Adrenal gland (tissue), 19 donors: ENCODE measurements at places on chromosomes 6 and 20. TPM values are rescaled to one million over a fixed set of nuclear protein-coding genes. Genes with fewer than 3 reads are reported as not detected.
A peak's percentile ranks its signal among the peaks of the same experiment; 100 is the strongest.

GRCh38 chr6:169253337-169254238 is at the start of gene THBS2:
Gene THBS2, minus strand, starts transcription at chr6:169253846. Its CDS starts 3,062 bp downstream, at chr6:169250784.
- no peak for DNase-seq

DNA sequence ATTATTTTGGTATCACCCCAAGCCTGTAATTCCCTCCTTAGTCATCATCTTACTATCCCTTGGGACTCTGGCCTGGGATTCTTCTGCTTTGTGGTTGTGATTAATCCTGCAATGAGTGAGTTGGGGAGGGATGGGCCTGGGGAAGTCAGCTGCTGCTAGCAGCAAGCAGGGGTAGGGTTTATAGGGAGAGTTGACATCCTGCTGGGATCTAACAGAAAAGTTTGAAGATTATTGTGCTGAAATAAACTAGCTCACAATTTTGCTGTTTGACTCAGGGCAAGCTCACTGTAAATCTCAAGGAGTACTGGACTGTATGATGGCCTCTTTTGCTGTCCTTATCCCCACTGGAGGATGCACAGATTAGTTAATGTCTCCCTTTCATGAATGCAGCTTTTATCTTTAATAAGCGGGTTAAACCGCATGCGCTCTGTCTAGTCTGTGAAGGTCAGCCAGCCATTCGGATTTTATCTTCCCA is 83.4 kb downstream of the JARID2 start:
- no peak for DNase-seq

DNA sequence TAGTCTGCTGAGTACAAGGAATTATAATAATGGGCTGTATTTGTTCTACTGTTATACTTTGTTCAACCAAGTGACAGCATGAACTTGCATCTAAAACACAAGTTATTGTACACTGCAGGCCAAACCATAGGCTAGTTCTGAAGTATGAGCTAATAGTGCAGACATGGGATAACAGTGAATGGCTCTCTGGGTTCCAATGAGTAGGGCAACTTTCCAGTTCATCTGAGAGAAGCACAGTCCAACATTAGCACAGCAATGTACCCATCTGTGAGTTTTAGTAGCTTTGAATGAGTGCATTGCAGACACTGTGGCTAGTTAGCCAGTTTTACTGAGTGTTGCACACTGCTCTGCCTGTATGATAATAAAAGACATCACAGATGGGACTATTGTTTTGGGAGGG is 56.5 kb upstream of the FUT9 start:
- no peak for DNase-seq

DNA sequence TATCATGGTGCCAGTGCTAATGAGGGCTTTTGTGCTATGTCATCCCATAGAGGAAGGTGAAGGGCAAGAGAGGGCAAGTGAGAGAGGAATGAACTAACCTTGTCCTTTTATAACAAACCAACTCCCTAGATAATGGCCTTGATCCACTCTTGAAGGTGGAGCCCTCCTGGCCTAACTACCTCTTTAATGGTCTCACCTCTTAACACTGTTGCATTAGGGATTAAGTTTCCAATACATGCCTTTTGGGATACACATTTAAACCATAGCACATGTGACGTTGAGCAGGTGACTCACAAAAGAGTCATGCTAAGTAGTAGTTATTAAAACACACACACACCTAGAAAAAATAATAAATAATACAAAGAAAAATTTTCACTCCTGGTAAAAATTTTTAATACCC is 36.9 kb downstream of the CCN2 start:
- no peak for DNase-seq

- peak; percentile 47 for DNase-seq
Observed at GRCh38 chr6:158649289-158650143, at the start of gene SYTL3. Gene SYTL3, plus strand, starts transcription at chr6:158650054. Its CDS starts 13,215 bp downstream, at chr6:158663269.

DNA sequence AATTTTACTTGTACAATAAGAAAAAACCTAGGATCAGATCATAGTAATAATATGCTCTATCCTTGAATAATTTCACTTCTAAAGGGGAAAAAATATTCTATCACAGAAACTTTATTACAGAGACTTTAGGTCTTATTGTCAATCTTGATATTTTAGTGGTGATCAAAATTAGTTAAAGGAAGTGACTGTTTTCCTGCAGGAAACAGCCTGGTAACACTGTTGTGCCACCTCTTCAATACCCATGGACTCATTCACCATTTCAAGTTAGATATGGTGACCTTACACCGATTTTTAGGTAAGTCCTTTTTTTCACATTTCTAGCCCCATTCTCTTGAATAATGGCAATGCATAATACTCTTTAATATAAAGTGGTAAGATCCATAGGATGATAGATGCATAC is 99.2 kb downstream of the MTFR2 start:
- no peak for DNase-seq

- DNase-seq, result peak; percentile 72
Observed at GRCh38 chr20:44615876-44616603, 33.7 kb downstream of the PKIG start.

GRCh38 chr6:122696079-122696478 is 83.4 kb upstream of the FABP7 start:
- DNase-seq, result no peak

DNA sequence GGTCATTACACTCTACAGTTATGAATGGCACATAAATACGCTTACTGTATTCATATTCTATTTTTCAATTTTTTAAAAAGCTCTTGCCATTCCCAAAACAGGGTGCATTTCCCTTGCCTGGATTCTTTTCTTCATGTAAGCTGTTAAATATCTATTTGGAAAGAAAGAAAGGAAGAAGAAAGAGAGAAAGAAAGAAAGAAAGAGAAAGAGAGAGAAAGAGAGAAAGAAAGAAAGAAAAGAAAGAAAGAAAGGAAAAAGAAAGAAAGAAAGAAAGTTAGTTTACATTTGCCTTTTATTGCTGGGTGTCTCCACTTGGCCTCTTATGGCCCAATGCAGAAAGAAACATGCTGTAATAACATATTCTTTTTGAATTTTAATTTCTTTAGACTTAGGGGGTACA is 165.9 kb upstream of the ATXN1 start:
- no peak for DNase-seq

DNA sequence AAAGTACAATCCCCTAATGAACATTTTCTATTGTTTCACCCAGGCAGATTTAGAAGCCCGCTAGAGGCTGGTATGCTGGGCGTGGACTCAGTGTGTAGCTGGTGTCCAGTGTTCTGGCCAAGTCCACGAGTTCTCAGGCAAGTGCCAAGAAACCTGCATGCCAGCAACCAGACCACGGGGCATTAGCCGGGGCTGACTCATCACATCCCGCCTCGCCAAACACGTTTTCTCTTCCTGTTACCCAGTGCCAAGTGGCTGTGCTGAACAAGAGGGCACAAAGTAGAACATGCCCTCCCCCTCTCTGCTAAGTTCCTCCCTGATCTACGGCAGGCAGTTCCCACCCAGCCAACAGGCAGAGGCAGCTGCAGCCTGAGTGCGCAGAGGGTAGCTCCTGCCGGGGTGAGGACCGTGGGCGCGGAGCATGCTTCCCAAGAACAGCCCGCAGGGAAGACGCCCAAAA is 29.6 kb downstream of the RAMACL start:
- DNase-seq, result peak; percentile 94

GRCh38 chr6:52307900-52308372 is 23.4 kb upstream of the MCM3 start:
- no peak for DNase-seq

DNA sequence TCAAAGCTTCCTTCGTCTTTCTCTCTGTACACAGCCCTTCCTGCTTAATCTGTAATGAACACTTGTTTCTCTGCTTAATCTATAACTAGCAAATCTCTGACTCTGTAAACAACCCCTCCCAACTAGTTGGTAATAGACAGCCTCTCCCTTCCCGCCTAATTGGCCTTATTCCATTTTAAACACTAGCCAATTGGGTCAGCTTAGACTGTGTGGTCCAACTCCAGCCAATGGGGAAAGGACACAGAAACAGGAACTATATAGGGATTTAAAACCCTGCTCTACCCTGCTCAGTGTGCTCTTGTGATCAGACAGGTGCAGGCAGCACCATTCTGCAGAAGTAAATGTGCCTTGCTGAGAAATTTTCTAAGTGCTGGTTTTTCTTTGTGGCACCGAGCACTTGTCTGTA is 18.5 kb downstream of the CHD6 start:
- no peak for DNase-seq

- DNase-seq, result no peak
Observed at GRCh38 chr6:135036731-135037420, 17.7 kb downstream of the HBS1L start.

GRCh38 chr20:45576995-45577394 is 2.1 kb downstream of the WFDC8 start:
- no peak for DNase-seq

DNA sequence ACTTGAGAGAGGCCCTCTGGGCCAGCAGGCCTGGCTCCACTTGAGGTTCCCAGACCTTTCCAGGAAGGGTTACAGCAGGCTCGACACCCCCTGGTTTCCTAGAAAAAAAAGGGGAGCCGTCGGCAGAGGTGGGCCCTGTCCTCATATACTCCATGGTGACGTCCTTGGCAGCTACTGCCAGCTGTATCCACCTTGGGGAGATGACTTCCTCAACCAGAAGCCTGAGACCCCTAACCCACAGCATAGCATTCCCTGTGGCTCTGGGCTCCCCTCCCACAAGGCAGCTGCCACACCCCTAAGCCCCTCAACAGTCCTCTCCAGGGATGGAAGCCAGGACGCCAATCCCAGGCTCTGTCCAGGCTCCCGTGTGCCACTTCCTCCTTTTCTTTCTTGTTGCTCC is 294.8 kb downstream of the CDC5L start:
- no peak for DNase-seq

PRKN gene
- total RNA-seq, result 7.4 TPM

DST gene
- total RNA-seq, result 377 TPM

MUC22 gene
- not detected for total RNA-seq

CST2 gene
- not detected for total RNA-seq

TP53INP2 gene
- 23.1 TPM for total RNA-seq

POM121L2 gene
- total RNA-seq, result not detected

TRMT6 gene
- 16.3 TPM for total RNA-seq
